Activated naive CD4-positive, alpha-beta T cell treated with Interleukin-2 at 50 U/mL for 16 hours (primary cell): ENCODE measurements at places on chromosomes 1 and 21.
A peak's percentile ranks its signal among the peaks of the same experiment; 100 is the strongest.

GRCh38 chr1:23657659-23658275, 33.8 kb upstream of the RPL11 start:
- DNase-seq: peak; percentile 44

DNA sequence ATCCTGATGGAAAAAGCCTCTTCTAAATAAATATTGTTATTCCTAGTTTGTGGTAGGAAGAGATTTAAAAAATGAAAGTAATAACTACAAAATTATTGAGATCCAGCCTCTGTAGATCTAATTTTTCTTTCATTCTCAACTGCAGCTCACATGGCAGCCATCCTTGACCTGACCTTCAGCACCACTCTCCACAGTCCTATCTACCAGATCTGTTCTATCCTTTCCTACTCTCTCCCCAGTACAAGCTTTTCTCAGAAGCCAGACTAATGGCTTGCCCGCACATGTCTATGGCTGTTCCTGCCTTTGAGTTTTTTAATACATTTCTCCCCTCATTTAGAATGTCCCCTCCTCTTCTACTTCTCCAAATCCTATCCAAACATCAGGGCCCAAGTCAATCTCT, 51.5 kb downstream of the MACO1 start:
- no peak for DNase-seq

DNA sequence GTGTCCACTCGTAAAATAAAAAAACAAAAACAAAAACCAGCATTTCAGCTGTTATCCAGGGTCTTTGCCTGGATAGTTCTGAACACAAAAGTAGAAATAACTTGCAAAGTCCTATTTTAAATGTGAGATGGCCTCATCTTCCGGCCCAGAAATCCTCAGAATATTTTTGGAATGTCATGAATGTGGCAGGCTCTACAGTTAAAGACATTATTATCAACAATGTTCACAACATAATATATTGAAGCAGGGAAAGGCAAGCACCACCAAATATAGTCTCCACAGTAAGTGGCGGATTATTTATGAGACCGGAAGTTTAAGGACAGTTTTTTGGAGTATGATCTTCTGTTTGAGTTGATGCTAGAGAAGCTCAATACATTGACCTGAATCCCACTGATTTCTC, 1.2 kb upstream of the C1orf198 start:
- no peak for DNase-seq

- no peak for DNase-seq
Observed at GRCh38 chr1:168387781-168388760, 107.4 kb downstream of the TBX19 start.

- no peak for DNase-seq
Observed at GRCh38 chr21:33286076-33286475, 19.9 kb downstream of the IL10RB start.

DNA sequence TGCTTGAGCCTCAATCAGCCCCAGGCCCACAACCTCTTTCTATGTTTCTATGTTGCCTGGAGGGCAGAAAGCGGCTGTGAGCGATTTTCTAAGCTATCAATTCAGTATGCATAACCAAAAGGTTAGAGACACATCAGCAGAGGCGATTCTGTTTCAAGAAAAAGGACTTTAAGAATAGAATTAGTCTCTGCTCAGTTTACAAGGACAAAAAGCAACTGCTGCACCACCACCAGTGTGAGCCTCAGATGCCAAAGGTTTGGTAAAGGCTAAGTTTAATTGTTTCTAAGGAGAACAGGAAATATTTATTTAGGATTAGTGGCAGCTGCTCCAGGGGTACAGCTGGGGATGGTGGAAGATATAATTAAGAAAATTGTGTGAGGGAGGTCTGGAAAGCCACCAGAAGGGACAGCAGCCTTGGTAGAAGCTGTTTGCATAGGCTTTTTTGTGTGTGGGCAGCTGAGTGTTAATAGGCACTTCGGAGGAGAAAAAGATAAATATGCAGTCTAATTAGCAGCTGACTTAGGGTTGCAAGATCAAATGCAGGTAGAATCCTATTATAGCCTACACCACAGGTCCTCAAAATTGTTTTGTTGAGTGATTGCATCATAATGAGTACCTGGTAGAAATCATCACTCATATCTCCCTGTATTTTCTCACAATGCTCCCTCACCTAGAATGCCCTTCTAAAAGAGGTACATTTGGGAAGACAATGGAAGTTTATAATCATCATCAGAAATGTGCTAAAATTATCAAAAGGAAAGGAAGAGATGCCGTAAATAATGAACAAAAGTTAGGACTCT, 35.8 kb downstream of the ZC3H11B start:
- DNase-seq: no peak

- DNase-seq: no peak
Observed at GRCh38 chr21:15928686-15929425, 199.1 kb downstream of the USP25 start.

- peak; percentile 6 for DNase-seq
Observed at GRCh38 chr1:152392909-152393308, 21.2 kb downstream of the CRNN start.

- no peak for DNase-seq
Observed at GRCh38 chr1:228751360-228752098, 16.2 kb downstream of the RHOU start.

DNA sequence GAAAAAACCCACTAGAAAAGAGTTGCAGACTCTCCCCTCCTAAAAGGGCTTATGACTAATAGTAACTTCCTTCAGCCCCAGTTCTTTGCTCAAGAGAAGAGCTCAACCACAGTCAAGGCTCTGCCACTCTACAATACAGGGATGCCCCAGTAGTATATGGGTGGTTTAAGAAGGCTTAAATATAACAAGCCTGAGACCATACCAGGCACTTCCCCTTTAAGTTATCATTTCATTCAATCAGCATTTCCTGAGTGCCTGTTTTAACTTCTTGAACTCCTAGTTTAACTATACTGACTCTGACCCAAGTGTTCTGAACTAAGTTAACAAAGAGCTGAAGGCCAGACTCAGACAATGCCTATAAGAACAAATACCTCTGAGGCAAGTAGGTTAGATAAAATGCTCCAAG, 19.8 kb downstream of the PRPF38A start:
- DNase-seq: peak; percentile 21

- DNase-seq: no peak
Observed at GRCh38 chr1:84330125-84330984, 28.8 kb downstream of the SAMD13 start.

DNA sequence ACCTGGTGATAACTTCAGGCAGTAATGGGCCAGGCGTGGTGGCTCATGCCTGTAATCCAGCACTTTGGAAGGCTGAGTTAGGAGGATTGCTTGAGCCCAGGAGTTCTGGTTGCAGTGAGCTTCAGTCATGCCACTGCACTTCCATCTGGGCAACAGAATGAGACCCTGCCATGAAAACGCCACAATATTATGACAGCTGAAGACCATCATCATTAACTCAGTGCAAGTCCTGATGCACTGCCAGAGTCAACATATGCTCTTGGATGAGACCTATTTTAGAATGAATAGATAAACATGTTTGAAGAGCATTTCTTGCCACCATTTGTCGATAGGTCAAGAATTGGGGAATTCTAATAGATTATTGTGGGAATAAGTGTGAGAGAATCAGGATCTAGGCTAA, 26.4 kb downstream of the HENMT1 start:
- no peak for DNase-seq

DNA sequence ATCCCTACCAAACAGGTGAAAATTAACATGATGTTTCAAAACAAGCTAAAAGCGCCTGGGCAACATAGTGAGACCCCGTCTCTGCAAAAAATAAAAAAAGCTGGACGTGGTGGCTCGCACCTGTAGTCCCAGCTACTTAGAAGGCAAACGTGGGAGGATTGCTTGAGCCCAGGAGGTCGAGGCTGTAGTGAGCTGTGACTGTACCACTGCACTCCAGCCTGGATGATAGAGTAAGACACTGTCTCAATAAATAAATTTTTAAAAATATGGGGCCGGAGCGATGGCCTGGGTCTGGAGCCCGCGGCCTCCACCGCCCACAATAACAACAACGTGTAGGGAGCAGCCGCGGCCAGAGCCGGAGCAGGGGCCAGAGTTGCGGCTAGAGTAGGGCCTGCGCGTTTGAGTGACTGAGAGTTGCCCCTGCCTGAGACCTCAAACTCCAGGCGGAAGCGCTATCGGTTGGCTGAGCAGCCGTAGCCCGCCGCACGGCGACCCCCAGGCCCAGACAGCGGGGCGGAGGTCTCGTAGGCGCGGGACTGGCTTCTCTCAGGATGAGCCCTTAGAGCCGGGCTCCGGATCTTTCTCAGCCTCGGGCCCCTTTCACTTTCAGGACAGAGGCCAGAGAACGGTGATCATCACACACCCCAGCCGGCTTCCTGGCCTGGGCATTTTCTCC, 41.4 kb downstream of the ZMYM1 start:
- DNase-seq: peak; percentile 6

- no peak for DNase-seq
Observed at GRCh38 chr1:30029677-30030076, 693.7 kb downstream of the MATN1 start.

DNA sequence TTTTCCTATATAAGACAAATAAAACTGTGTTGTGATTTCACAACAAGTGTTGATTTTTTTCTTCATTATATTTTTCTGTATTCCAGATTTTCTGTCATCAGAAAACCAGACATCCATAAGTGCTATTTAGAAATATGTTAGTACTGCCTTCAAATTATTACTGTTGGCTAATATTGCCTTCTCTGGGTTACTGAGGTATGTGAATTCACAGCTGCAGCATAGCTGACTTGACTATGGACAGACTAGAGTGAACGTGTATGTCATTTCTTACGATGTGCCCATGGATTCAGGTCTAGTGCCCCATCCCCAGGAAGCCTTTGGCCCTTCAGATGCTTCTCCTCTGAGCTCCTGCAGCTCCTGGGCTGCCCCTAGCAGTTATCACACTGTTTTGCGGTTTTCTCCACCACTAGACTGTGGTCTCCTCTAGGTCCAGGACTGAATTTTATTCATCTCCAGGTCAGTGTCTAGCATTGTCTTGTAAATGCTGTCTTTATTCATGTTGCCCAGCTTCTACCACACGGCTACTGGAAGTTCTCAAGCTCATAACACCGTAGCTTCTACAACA, 118.5 kb downstream of the FGGY start:
- DNase-seq: no peak

DNA sequence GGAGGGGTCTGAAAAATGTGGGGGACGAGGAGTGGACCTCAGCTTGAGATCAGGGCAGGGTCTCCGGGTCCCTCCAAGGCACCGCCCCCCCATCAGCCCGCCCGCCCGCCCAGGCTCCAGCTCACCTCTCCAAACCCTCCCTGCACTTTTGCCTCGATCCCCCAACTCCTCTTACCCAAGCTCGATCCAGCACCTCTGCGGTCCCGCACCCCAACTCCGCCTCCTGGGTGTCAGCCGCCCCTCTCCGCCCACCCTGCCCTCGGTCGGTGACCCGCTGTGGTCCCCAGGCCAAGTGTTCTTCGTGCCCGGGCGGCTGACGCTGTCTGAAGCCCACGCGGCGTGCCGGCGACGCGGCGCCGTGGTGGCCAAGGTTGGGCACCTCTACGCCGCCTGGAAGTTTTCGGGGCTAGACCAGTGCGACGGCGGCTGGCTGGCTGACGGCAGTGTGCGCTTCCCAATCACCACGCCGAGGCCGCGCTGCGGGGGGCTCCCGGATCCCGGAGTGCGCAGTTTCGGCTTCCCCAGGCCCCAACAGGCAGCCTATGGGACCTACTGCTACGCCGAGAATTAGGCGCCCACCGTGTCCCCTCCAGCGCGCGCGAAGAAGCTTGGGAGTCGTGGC, 5.7 kb downstream of the HAPLN2 start:
- no peak for DNase-seq

- no peak for DNase-seq
Observed at GRCh38 chr21:38505654-38506523, 7.6 kb upstream of the ERG start.

DNA sequence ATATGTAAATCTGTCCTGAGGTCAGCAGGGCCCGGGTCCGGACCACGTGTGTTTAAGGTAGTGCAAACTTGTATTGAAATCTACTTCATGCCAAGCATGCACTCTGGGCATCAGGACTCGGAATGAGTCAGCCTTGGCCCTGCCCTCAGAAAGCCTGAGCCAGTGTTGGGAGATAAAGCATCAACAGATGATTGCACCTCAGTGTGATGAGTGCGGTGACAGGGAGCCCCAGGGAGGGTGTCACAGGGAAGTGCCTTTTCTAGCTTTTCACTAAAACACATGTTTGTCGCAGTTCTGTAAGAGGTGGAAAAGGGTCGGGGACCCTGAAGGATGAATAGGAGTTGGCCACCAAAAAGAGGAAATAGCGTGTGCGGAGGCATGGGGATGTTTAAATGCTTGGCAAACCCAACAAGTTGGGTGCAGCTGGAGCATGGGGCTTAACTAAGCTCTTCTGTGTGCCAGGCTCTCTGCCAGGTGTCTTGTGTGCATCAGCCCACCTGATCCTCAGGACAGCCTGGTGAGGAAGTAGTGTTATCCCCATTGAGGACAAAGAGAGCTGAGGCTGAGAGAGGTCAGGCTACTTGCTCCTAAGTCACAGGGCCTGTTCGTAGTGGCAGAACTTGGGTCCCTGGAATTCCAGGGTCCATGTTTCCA, 48.2 kb upstream of the EPB41 start:
- DNase-seq: no peak

DNA sequence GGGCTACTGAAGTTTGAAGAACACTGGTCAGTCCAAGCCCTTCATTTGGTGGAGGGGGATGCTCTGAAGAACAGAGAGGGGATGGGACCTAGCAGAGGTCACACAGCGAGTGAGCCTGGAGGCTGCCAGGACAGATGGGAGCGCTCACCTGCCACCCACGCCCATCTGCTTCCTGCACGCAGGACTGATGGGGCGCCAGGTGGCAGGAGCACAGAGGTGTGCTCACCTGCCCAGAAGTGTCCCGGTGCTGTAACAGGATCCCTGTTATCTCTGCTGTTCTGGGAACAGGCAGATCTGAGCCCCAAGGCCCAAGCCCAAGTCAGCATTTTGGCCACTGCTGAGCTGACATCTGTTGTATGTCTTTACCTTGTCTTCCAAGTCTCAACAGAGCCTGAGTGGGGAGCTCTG, 40.5 kb downstream of the EPHB2 start:
- no peak for DNase-seq

GRCh38 chr1:182707122-182707521, 22.7 kb upstream of the RGS8 start:
- DNase-seq: no peak
